CD4-positive, alpha-beta memory T cell (primary cell): ENCODE measurements at places on chromosomes 12 and 14. TPM values are rescaled to one million over a fixed set of nuclear protein-coding genes. Genes with fewer than 3 reads are reported as not detected.

- peaks cover under 1% of the 10 kb centered on the region for H3K4me1 ChIP-seq
- H3K36me3 ChIP-seq: no peaks in the 10 kb centered on the region
- H3K27me3 ChIP-seq: peaks cover 15% of the 10 kb centered on the region
- no peak overlapping the region for H3K27ac ChIP-seq
- no peak for DNase-seq
- H3K4me3 ChIP-seq: no peak overlapping the region
Observed at GRCh38 chr12:2057041-2057794, 4.4 kb downstream of the CACNA1C start.

DNA sequence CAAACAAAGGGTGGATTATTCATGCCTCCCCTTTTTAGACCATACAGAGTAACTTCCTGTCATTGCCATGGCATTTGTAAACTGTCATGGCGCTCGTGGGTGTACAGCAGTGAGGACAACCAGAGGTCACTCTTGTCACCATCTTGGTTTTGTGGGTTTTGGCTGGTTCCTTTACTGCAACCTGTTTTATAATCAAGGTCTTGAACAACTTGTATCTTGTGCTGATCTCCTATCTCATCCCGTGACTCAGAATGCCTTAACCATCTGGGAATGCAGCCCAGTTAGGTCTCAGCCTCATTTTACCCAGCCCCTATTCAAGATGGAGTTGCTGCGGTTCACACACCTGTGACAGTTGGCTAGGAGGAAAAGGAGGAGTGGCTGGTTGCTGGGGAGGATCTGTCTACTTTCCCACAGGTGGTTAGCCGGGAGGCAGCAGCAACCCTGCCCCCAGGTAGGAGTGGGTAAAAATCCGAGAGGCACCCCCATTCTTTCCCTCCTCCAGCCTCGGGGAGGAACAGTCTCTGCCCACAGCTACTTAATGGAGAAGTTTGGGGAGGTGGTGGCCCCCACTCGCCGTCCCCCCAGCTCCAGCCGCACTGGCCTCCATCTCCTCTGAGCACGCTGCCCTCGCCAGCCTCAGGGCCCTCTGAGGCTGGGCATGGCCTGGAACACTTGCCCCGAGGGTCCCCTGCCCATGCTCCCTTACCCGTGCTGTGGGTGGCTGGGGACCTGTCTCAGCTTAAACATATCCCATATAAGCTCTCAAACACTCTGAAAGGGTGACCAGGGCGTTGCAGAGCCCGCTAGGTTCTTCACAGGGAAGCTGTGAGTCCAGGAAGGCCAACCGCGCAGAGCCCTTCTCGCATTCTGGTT is 41.7 kb downstream of the SMIM41 start:
- H3K27ac ChIP-seq: no peak overlapping the region
- H3K4me1 ChIP-seq: peaks cover 10% of the 10 kb centered on the region

DNA sequence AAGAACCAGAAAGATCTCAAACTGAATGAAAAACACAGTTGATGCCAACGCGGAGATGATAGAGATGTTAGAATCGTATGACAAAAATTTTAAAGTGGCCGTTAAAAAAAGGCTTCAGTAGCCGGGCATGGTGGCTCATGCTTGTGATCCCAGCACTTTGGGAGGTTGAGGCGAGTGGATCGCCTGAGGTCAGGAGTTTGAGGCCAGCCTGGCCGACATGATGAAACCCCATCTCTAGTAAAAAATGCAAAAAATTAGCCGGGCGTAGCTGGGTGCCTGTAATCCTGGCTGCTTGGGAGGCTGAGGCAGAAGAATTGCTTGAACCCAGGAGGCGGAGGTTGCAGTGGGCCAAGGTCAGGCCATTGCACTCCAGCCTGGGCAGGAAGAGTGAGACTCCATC is 5.4 kb upstream of the ACVRL1 start:
- H3K4me1 ChIP-seq: no peaks in the 10 kb centered on the region
- no peaks in the 10 kb centered on the region for H3K36me3 ChIP-seq
- no peak overlapping the region for H3K27ac ChIP-seq
- DNase-seq: no peak

DNA sequence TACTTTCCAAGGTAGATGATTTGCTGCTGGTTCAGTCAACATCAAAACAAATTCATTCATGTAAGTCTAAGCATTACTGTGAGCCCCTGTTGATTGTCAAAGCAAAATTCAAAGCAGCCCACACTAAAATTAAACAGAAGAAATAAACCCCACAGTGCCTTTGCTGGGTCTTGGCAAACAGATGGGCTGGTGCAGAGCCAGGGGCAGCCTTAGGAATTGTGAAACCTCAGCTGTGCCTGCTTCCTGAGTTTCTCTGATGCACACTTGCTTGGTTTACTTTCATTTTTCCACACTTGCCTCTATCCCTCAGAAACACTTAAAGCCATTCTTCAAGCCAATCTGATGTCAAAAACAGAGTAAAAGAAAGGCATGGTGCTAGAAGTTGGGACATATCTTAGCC is 6.6 kb upstream of the PLEKHG7 start:
- H3K4me3 ChIP-seq: no peak overlapping the region
- no peaks in the 10 kb centered on the region for H3K27me3 ChIP-seq
- no peaks in the 10 kb centered on the region for H3K36me3 ChIP-seq
- no peaks in the 10 kb centered on the region for H3K4me1 ChIP-seq

DNA sequence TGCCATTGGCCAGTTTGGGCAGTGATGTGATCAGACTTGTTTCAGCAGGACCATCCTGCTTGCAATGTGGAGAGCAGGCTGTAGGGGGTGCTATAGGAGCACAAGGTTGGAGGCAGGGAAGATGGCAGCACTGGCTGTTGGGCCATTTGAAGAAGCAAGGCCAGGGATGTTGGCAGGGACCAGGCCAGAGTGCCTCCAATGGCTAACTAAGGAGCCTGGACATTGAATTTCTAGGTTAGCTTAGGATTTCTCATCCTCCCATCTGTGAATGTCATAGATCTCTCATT is 23.5 kb downstream of the FGF23 start:
- H3K4me3 ChIP-seq: no peak overlapping the region
- H3K27me3 ChIP-seq: no peaks in the 10 kb centered on the region
- peaks cover 6% of the 10 kb centered on the region for H3K36me3 ChIP-seq
- no peak overlapping the region for H3K27ac ChIP-seq

DNA sequence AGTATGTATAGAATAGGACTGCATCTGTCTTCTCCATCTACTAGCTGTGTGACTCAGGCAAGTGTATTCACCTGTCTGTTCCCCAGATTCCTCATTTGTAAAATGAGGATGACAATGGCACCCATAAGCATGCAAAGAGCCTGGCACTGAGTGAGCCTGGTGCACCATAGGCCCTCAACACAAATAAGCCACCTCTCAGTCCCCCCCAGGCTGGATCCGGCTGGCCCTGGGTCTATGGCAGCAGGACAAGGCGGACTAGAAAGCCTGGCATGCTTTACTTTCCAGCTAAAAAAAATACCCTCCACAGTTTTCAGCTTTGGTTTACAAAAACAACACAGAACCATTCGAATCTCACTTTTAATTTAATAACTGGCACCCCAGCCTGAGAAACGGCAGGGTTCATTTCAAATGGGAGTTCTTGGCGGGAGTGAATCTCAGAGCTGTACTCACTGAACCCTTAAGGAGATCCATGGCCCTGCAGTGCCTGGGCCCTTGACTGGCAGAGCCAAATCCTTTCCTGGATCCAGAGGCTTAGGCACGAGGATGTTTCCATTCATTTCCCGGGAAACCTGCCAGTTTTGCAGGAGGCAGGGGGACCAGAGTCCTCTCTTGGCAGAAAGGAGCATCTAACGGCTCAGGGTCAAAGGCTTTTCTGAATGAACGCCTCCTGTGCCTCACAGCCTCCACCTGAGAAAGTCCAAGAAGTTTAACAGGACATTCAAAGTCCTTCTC is 17.7 kb downstream of the SYNE3 start:
- H3K36me3 ChIP-seq: peaks cover 7% of the 10 kb centered on the region
- DNase-seq: no peak
- no peaks in the 10 kb centered on the region for H3K27me3 ChIP-seq
- H3K4me1 ChIP-seq: peaks cover 72% of the 10 kb centered on the region
- no peak overlapping the region for H3K4me3 ChIP-seq

- H3K4me3 ChIP-seq: no peak overlapping the region
- no peaks in the 10 kb centered on the region for H3K36me3 ChIP-seq
- no peak overlapping the region for H3K27ac ChIP-seq
- no peaks in the 10 kb centered on the region for H3K4me1 ChIP-seq
- no peak for DNase-seq
Observed at GRCh38 chr12:40668099-40668529, 24.1 kb upstream of the CNTN1 start.

DNA sequence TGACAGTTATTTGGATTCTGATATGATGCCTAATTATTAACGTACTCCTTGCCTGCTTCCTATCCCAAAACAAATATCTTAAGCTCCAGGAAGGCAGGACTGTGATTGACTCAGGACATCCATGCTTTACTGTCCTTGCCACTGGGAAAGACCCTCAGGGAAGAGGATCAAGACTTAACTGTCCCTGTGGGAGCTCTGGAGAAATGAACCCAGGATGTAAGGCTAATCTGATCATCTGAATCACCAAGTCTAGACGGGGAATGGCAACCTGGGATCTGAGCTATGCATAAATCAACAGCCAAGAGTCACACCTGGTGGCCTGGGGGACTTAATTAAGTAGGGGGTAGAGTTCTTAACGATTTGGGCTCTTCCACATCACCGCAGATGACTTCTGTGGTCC is 153.2 kb upstream of the BCL2L14 start:
- peaks cover 2% of the 10 kb centered on the region for H3K4me1 ChIP-seq
- H3K36me3 ChIP-seq: no peaks in the 10 kb centered on the region
- DNase-seq: no peak
- H3K27ac ChIP-seq: no peak overlapping the region
- no peaks in the 10 kb centered on the region for H3K27me3 ChIP-seq
- no peak overlapping the region for H3K4me3 ChIP-seq

- no peaks in the 10 kb centered on the region for H3K27me3 ChIP-seq
- no peak for DNase-seq
- H3K4me1 ChIP-seq: no peaks in the 10 kb centered on the region
- H3K36me3 ChIP-seq: no peaks in the 10 kb centered on the region
- H3K27ac ChIP-seq: no peak overlapping the region
Observed at GRCh38 chr14:89779707-89780106, 174.8 kb downstream of the EFCAB11 start.

DNA sequence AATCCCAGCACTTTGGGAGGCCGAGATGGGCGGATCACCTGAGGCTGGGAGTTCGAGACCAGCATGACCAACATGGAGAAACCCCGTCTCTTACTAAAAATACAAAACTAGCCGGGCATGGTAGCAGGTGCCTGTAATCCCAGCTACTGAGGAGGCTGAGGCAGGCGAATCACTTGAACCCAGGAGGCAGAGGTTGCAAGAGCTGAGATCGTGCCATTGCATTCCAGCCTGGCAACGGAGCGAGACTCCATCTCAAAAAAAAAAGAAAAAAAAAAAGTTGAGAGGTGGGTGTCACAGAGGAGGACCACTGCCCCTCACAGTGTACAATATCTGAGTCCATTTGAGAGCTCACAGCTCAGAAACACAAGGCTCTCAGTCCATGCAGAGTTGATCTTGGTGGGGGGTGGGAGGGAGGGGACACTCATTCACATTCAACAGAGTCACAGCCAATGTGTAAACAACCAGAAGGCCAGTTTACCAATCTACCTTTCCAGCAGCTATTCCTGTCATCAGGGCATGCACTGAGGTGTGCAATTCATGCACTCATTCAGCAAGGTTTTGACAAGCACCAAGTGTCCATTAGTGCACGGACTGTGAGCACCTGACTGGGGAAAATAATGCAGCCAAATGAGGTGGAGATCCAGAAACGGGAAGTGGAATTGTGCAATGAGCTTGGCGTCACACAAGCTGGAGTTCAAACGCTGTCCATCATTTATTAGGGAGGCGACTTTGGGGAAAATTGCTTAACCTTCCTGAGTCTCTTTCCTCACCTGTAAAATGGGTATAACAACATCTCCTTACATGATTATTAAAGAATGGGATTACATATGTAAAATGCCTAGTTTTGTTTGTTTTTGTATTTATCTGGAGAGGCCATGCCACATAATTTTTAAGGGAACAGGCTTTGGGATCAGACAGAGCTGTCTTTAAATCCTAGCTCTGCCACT is 4.4 kb upstream of the EIF5 start:
- no peak for DNase-seq
- H3K4me1 ChIP-seq: peaks cover 9% of the 10 kb centered on the region
- no peaks in the 10 kb centered on the region for H3K27me3 ChIP-seq
- H3K27ac ChIP-seq: no peak overlapping the region
- no peaks in the 10 kb centered on the region for H3K36me3 ChIP-seq

GRCh38 chr12:124525455-124525854 is 42.0 kb downstream of the NCOR2 start:
- no peak for DNase-seq
- H3K27ac ChIP-seq: no peak overlapping the region
- H3K27me3 ChIP-seq: no peaks in the 10 kb centered on the region

- no peaks in the 10 kb centered on the region for H3K27me3 ChIP-seq
- no peaks in the 10 kb centered on the region for H3K4me1 ChIP-seq
- no peak for DNase-seq
- no peak overlapping the region for H3K27ac ChIP-seq
- H3K36me3 ChIP-seq: peaks cover 31% of the 10 kb centered on the region
Observed at GRCh38 chr14:51950007-51950406, 39.3 kb upstream of the RTRAF start.

TBX5 gene
- total RNA-seq: not detected

TMX1 gene
- total RNA-seq: 32.9 TPM

KMT2D gene
- 159 TPM for total RNA-seq
